ENCODE measurements at places on chromosomes 2 and 18.

GRCh38 chr2:27407798-27408491, 1.4 kb downstream of the PPM1G start:
- no peak for DNase-seq

- no peak for DNase-seq
These were observed 4.7 kb upstream of the CAPN10 start for GRCh38 chr2:240581811-240582210.

DNA sequence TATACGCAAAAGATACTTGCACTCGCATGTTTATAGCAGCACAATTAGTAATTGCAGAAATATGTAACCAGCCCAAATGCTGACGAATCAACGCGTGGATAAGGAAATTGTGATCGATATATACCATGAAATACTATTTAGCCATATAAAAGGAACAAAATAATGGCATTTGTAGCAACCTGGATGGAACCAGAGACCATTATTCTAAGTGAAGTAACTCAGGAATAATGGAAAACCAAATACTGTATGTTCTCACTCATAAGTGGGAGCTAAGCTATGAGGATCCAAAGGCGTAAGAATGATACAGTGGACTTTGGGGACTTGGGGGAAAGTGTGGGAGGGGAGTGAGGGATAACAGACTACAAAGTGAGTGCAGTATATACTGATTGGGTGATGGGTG, 1008.0 kb upstream of the CRIM1 start:
- DNase-seq: no peak

GRCh38 chr2:207987025-207987716, 38.2 kb downstream of the PLEKHM3 start:
- no peak for DNase-seq

DNA sequence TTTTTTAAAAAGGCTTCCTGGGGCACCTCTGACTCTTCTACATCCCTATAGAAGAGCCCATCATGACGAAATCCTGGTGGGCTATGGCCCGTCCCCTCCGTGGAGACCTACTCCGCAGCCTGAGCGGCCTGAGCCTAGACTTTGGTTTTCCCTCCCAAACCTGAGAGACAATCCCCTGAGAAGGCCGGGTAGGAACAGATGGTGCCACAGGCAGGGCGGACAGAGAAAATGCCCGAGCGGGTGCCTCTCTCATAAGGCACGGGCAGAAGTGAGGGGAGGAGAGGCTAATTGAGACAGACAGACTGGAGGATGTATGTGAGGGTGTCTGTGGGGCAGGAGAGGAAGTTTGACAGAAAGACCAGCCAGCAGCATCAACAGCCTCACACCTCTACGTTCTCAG, 20.2 kb upstream of the SFXN5 start:
- no peak for DNase-seq

GRCh38 chr2:167853717-167854116, 393.7 kb downstream of the STK39 start:
- no peak for DNase-seq

GRCh38 chr2:169818241-169818640, 6.5 kb downstream of the METTL5 start:
- DNase-seq: no peak

DNA sequence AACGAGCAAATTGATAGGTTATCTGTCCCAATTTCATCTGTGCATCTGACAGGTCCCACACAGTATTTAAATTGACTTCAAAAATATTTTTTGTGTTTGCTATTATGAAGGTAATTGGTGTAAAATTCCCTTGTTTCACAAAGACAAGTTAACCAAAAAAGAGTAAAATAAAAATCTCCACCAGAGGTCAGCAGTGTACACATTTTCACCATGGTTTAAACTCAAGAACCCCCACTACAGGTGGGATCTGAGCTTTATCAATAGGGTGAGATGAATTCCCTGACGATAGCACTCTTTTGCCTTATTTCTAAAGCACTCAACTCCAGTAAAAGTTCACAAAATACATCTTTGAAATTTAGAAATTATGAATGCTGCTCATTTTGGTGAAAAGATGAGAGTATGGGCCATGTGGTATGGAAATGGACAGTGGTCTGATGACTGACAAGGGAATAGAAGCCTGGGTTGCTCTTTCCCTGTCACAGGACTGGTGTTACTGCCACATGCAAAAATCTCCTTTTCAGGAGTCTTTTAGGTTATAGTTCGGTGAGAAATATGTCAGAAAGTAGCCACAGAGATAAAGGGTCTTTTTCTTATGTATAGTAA, 68.0 kb downstream of the SERPINB8 start:
- DNase-seq: no peak

- DNase-seq: no peak
These were observed 89.8 kb downstream of the CCBE1 start for GRCh38 chr18:59607471-59607870.

DNA sequence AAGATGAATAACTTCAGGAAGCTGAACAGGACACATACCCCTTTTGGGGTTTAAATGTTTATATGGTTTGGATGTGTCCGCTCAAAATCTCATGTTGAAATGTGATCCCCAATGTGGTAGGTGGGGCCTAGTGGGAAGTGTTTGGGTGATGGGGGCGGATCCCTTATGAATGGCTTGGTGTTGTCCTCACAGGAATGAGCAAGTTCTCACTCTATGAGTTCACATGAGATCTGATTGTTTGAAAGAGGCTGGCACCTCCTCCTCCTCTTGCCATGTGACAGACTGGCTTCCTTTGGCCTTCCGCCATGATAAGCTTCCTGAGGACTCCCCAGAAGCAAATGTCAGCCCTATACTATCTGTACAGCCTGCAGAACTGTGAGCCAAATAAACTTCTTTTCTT, 88.6 kb upstream of the ZNF532 start:
- no peak for DNase-seq

DNA sequence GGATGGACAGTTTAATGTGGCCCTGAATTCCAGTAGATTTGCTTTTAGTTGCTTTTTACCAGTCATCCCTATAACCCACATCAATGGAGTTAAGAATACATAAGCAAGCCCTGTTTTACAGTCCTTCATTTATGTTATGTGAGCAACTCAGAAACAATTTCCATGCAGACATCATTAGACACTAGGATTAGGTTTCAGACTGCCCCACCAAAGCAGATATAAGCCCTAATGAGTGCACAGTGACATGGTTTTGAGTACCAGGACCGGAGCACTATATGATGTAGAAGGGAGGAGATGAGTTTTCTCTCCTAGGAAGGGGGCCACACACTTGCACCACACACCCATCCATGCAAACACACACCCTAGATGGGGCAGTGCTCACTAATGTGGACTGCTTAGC, 15.5 kb downstream of the KCNS3 start:
- DNase-seq: no peak

GRCh38 chr2:121217627-121218026, 67.4 kb downstream of the TFCP2L1 start:
- DNase-seq: no peak

DNA sequence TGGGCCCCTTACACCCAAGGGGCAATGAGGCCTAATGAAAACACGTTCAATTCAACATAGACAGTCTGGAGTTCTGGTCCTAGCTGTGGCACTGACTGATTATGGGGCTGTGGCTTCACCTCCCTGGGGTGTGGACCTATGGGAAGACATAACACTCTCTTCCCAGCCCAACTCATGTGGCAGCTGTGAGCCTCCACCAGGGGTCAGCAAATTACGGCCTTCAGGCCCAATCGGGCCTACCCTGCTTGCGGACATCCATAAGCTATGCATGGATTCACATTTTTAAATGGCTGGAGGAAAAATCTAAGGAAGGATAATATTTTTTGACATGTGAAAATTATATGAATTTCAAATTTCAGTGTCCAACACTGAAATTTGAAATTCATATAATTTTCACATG, 101.3 kb downstream of the LOXHD1 start:
- DNase-seq: no peak

DNA sequence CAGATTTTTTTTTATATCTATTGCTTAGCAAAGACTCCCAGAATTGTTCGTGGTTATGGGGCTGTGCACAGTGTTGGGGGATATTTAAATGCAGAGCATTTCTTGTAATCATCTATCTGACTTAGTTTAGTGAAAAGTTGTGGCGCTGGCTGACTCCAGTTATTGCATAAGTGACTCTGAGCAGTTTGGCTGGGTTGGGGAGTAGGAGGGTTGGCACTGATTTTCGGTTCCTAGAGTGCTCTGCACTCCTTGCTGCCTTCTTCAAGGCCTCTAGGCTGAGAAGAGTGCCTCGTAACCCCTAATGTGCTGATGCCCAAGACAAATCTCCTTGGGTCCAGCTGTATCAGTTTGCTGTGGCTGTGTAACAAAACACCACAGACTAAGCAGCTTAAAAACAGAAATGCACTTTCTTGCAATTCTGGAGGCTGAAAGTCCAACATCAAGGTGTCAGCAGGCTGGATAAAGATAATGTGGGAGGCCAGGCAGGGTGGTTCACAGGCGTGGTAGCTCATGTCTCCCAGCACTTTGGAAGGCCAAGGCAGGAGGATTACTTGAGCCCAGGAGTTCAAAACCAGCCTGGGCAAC, 6.5 kb upstream of the IMPA2 start:
- no peak for DNase-seq

DNA sequence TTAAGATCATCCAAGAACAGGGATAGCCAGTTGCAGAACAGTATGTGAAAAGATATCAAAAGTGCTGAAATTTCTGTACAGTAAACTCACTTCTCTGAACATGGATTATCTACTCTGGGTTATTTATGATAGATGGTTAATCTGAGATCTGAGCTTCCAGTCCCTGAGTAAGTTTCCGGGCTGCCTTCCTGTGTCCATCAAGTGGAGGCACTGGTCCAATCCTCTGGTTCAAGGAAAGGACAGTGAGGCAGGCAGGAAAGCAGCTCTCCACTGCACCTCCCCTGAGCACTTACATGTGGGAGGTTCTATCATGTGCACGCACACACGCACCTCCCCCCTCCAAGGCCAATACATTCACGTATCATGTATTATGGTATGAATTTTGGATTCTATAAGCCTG, 32.5 kb downstream of the GPR45 start:
- DNase-seq: no peak

Measured in thymus (tissue), 14 donors.